ENCODE measurements at places on chromosomes 16 and 17. TPM values are rescaled to one million over a fixed set of nuclear protein-coding genes. Genes with fewer than 3 reads are reported as not detected.

WSCD1 gene
- 45.7 TPM for total RNA-seq

C17orf78 gene
- total RNA-seq: not detected

GRCh38 chr16:70738083-70738977 is 52.5 kb upstream of the MTSS2 start:
- DNase-seq: peak; percentile 58

DNA sequence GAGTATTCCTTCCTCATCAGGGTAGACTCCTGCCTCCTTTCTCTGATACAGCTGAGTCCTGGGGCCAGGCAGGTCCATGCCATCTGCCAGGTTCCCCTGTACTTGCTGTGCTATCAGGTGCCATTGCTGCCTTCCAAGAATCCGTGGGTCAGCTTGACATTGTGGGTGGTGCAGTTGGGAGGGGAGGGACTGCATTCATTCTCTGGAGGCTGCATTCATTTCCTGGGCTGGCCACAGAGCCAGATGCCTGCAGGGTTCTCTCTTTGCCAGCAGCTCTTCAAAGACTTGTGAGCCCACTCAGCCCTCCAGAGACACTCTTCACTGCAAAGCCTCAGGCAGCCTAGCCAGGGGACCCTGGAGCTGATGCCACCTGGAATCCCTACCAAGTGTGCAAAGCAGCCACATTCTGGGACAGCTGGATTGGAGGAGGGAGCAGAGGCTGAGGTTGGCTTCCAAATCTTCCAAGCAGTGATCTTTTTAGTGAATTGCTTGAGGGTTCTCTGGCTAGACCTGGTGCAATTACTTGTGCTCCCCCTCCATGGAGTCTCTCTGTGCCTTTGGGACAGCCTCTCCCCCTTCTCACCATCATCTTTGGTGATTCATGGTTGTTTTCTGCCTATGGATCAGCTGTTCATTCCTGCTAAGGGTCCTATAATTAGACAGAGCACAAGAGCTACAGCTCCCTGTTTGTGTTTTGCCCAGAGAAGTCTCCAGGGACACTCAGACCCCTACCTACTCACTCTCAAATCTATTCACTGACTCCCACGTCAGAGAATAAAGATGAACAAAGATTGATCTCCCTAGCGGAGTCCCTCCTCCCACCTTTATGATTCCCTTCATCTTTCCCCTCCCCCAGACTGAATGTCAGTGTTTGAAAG is 20.9 kb downstream of the ANKFN1 start:
- no peak for DNase-seq

- DNase-seq: no peak
Observed at GRCh38 chr17:27808628-27809027, 8.3 kb upstream of the NOS2 start.

DNA sequence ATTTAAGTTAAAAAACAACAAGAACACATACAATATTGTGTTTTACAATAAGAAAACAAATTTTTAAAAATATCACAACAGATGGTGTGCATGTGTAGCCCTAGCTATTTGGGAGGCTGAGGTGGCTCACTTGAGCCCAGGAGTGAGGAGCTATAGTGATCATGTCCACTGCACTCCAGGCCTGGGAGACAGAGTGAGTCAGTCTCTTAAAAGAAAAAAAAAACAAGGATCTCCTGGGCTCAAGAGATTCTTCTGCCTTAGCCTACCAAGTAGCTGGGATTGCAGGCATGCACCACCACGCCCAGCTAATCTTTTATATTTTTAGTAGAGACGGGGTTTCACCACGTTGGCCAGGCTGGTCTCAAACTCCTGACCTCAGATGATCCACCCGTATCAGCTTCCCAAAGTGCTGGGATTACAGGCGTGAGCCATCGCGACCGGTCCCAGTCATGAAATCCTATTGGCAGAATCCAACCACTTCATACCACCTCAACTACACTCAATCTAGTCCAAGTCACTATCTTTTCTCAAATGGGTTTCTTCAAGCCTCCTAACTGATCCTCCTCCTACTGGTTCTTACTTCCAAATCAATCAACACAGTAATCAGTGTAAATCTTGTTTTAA is 55.0 kb downstream of the STH start:
- no peak for DNase-seq

DNA sequence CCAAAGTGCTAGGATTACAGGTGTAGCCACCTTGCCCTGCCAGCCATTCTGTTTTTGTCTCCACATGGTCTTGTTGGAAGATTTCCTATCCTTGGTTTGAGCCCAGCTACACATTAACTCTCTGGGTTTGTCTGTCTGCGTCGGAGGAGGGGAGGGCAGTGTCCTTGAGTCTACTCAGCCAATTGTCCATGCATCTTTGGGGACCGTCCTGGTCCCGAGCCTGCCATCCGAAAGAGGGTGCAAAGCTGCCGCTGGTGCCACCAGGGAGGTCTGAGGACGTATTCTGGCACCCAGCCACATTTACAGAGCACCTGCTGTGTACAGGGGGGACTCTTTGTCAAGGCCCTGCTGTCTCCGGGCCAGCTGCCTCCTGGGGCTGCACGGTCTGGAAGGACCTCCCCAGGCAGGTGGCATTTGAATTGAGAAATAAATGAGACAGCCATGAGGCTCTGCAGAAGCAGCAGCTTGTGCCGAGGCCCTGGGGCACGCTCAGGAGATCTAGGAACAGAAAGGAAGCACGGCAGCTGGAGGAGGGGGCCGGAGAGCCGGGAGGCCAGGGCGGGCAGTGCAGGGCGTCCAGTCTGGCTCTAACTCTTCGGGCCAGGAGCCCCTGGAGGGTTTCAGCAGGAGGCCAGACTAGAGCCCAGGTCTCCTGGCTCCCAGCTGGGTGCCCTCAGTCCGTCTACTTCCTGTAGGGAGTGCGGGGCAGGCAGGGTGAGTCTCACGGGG is 1.5 kb downstream of the CYBA start:
- DNase-seq: no peak

DNA sequence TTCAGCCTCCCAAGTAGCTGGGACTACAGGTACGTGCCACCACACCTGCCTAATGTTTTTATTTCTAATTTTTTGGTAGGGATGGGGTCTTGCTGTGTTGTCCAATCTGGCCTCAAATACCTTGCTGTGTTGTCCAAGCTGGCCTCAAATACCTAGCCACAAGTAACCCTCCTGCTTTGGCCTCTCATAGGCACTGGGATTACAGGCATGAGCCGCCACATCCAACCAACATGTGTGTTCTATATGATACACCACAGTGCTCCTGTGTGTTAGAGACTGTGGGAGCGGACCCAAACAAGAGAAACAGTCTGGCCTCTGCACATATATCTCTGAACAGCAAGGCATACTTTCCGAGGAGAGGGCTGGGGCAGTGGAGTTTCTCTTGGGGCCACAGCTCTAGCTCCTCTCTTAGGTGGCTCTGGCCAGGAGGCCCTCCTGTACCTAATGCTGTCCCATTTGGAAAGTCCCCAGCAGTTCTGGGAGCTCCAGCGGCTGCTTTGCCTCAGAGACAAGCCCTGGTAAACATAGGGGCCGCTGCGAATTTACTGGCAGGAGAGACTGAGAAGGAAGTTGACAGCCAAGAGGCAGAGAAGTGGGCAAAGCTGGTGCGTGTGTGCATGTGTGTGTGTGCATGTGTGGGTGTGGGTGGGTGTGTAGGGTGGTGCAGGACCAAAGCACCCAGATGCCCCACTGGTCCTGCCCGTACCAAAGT is 95.0 kb downstream of the RAB11FIP4 start:
- DNase-seq: no peak
